ENCODE measurements at places on chromosomes 6 and 20. TPM values are rescaled to one million over a fixed set of nuclear protein-coding genes. Genes with fewer than 3 reads are reported as not detected.

The SLC17A3 gene
- total RNA-seq, result 0.42 TPM

The DEFB124 gene
- not detected for total RNA-seq

The SYTL3 gene
- 2.3 TPM for total RNA-seq

The COL9A1 gene
- total RNA-seq, result not detected

The SLPI gene
- 33.7 TPM for total RNA-seq

Data from adrenal gland (tissue), 19 donors.